ENCODE measurements at places on chromosomes 13 and 19.

GRCh38 chr13:75635828-75636435 lies at the start of gene LMO7:
Gene LMO7, plus strand, starts transcription at chr13:75636330. Its CDS starts 328 bp downstream, at chr13:75636658.
- peak; percentile 28 for DNase-seq

DNA sequence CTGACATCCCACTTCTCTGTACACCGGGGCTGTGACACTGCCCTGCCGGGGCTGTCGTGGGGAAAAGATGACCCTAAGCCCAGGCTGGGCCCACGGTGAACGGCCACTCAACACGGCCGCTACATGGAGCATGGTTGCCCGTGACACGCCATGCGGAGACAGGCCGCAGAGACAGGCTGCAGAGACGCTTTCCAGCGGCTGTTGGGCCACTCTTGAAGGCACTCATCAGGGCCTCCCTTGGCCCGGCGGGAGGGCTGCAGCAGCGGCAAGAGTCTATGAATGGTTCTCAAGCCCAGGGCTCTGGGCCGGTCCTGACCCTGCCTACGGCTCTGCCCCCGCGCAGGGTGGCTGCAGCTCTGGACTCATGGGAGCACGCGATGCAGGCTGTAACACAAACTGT lies 22.1 kb downstream of the ADPRHL1 start:
- DNase-seq, result no peak

- DNase-seq, result no peak
Observed at GRCh38 chr13:110914081-110914330, 863 bp downstream of the ANKRD10 start.

DNA sequence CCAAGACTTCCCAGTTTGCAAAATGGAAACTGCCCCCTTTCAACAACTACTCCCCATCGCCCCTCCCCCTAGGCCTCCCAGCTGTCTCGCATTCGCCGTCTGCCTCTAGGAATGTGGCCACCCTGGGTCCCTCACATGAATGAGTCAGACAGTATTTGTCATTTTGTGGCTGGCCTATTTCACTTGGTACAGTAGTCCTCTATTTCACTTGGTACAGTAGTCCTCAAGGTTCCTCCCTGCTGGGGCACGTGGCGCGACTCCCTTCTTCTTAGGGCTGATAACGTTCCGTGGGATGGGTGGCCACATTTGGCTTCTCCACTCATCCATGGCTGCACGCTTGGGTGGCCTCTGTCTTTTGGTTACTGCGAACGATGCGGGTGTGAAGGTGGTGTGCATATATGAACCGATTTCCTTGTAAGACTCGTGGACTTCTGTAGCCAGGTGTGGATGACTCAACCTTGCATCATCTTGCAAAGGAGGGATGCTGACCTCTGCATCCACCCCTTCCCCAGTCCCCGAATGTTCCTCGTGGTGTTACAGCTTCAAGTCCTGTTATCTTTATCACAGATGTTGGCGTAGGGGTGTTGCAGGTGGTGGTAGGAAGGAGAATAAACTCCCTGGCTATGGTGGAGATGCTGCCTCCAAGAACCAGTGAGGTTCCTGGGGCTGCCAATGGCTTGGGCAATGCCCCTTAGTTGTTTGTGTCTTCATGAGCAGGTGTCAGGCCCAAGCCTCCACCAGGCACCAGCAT lies 112.1 kb upstream of the SOX1 start:
- no peak for DNase-seq

DNA sequence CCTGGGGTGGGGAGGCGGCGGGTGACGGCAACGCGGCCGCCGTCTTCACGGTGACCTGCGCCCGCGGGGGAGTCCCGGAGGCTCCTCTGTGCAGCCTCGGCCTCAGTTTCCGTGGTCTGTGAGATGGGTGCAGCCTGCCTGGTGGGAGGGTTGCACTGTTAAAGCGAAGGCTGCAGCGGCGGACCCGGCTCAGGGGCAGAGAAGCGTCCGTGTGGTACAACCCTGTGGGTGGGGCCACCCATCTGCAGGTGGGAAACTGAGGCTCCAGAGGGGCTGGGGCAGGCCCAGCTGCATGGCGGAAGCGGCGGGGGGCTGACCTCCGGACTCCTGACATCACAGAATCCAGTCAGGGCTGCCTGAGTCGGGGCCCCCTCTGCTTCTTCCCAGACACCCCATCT lies 481 bp downstream of the FGF22 start:
- DNase-seq, result no peak

GRCh38 chr13:94344126-94344818 lies 135.2 kb downstream of the DCT start:
- DNase-seq, result no peak

GRCh38 chr13:36131222-36131930 lies at the start of gene DCLK1:
Gene DCLK1, minus strand, starts transcription at chr13:36131382.
- DNase-seq, result peak; percentile 10

DNA sequence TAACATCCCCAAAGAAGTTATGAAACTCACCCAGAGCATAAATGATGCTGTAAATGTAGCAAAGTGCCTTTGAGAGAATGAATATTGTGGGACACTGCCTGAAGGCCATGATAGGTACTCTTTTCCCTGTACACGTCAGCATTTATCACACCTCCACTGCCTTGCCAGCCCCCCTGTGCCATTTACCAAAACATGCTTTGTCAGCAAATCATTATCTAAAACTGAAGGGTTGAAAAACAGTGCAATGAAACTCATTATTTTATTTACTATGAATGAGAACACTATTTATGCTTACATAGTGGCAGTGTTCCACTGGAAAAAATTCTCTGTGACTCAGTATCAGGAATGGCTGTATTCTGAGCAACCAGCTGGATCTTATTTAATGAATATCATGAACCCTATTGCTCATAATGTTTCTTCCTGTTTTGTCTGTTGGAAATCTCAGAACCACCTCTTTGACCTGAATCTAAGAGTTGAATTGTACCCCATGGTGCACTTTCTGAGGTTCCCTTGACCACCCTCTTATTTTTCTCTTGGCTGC lies 564.1 kb downstream of the DCT start:
- no peak for DNase-seq
